ENCODE measurements at places on chromosomes 5 and 9.
A peak's percentile ranks its signal among the peaks of the same experiment; 100 is the strongest.

GRCh38 chr5:31733371-31733770 is 94.4 kb downstream of the PDZD2 start:
- no peak for DNase-seq

- no peak for DNase-seq
These were observed 50.2 kb upstream of the KCNMB1 start for GRCh38 chr5:170439223-170439943.

DNA sequence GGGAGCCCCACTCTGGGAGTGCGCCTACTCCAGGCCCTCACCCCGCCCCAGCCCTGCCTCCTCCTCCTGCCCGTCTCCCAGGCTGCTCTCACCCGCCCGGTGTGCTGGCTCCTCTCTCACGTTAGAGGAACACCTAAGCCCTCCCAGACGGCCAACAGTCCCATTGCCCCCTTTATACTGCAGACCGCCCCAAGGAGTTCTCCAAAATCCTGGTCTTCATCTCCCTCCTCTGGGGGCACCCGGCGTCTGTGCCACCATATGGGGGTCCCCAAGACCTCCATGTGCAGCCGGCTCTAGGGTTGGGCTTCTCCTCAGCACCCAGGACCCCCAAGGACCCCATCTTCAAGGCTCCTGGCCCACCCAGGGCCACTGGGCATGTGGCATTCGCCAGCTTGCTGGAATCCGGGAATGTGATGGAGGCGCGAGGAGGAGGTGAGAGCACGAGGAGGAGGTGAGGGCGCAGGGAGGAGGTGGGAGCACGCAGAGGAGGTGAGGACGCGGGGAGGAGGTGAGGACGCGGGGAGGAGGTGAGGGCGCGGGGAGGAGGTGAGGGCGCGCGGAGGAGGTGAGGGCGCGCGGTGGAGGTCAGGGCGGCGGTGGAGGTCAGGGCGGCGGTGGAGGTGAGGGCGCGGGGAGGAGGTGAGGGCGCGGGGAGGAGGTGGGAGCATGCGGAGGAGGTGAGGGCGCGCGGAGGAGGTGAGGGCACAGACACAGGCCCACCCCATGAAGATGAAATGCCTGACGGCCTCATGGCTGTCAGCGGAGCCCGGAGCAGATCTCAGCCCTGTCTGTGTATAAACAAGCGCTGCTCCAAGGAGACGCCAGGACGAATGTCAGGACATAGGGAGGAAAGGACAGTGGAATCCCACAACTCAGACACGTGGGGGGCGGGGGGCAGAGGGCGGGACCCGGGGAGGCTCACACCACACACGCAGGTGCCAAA is 41.2 kb downstream of the EXD3 start:
- no peak for DNase-seq

GRCh38 chr9:92807757-92808725 is 43.4 kb upstream of the BICD2 start:
- no peak for DNase-seq

- DNase-seq, result no peak
These were observed 51.1 kb upstream of the DAPK1 start for GRCh38 chr9:87446527-87446926.

DNA sequence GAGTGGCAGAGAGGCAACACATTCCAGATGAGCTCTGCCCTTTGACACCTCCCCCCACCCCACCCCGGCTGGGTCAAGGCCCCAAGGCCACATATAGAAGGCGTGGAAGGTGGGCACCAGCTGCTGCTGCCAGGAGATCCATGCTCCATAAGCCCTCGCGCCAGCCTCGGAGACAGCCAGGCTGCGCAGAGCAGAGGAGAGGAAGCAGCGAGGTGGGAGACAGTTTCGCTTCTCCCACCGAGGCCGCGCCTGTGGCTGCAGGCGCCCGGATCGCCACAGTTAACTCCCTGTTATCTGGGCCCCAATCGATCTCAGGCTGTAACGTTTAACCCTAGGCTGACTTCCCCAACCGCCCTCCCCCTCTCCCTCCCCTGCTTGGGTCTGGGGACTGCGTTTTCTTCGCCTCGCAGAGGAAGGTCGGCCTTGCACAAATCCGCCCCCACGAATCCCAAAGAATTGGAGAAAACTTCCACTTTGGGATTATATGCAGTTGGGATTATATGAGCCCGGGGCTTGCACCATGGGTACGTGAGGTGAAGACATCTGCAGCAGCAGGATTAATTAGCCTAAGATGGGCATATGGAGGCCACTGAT is 1.1 kb upstream of the CXXC5 start:
- DNase-seq, result no peak

- no peak for DNase-seq
These were observed 63.1 kb downstream of the PPP2R2B start for GRCh38 chr5:146815411-146815810.

DNA sequence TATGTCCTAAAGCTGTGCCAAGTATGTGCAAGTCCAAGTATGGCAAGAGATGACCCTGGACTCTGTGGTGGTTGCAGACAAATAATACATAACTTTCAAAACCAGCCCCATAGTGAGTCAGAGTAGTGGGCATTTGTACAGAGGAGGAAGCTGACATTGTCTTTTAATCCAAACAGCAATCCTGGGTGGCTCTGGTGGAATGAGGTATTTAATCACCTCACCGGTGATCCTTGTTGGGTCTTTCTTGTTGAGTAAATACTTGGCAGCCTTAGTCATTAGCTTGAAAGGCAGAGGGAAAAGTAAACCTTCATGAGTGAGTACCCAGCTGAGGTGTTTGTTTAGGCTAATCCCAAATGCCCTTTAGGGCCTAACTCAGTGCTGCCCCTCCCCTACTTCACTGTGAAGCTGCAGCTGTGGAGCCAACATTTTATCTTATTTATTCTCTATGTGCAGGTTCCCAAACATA is 148.7 kb upstream of the SLC12A2 start:
- DNase-seq, result peak; percentile 59

- no peak for DNase-seq
These were observed 35.5 kb upstream of the DMRT2 start for GRCh38 chr9:1014640-1015039.

GRCh38 chr5:134549714-134550113 is 24.2 kb downstream of the JADE2 start:
- peak; percentile 54 for DNase-seq

DNA sequence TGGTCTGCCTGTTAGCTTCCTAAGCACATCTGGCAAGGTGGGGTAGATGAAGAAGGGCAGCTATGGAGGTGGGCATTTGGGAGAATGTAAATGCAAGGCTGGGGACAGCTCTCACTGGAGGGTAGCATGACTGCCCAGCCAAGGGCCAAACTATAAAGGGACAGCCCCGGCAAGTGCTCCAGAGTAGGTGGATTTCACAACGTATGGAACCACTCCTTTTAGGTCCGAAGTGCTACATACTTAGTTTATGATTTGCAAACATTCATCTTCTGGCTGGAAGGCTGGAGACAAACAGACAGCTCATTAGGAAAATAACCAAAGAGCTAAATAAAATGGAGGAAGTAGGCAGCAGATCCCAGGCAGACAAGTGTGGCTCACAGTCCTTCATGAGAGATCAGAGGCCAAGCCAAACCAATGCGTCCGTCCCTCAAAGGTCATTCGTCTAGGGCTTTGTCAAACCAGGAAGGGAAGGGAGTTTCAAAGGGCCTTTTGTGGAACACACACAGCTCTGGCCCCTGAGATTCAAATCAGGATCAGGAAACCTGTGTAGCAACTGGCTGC is 42.5 kb upstream of the GLRX start:
- no peak for DNase-seq

GRCh38 chr5:104942735-104943134 is 1380.1 kb upstream of the NUDT12 start:
- no peak for DNase-seq

DNA sequence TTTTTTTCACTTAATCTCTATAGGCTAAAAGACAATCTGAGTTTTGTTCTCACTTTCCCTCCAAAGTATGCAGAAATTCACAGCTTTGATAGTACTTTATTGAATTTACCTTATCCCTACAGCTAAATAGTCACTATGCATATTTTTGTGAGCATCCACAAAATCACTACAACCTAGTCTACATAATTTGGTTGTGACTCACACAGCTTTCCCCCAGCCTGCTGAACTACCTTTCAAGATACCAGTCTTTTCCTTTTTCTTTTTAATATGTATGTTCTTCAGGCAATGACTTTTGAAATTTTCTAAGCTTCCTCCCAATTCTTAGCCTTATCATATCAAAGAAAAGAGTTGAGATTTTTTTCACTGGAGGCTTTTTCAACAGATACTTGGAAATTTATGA is 347.3 kb upstream of the CDH6 start:
- DNase-seq, result no peak
